ENCODE measurements at places on chromosomes 2 and 18. TPM values are rescaled to one million over a fixed set of nuclear protein-coding genes. Genes with fewer than 3 reads are reported as not detected.

DNA sequence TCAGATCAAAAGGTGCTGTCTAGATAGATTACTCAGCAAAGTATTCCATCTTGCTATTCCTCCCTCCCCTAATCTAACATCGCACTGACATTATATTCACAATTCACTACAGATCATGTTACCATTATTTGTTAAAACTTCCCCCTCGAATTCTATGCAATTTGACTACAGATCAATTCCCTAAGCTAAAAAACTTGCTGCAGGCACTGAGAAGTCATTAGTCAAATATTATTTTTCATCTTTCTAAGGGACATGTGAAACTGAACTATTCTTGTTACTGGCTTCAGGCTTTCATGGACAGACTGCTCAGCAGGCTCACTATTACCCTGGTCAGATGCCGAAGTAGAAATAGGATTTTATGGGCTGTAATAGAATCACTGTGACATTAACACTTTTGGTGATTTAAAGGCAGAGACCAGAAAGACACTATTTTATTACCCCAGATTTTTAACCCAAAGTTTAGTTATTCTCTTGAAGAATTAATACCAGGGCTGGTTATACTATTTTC, 15.1 kb downstream of the MYL1 start:
- H3K27me3 ChIP-seq: no peaks in the 10 kb centered on the region
- H3K4me3 ChIP-seq: no peak overlapping the region
- no peak for DNase-seq
- no peaks in the 10 kb centered on the region for H3K36me3 ChIP-seq

DNA sequence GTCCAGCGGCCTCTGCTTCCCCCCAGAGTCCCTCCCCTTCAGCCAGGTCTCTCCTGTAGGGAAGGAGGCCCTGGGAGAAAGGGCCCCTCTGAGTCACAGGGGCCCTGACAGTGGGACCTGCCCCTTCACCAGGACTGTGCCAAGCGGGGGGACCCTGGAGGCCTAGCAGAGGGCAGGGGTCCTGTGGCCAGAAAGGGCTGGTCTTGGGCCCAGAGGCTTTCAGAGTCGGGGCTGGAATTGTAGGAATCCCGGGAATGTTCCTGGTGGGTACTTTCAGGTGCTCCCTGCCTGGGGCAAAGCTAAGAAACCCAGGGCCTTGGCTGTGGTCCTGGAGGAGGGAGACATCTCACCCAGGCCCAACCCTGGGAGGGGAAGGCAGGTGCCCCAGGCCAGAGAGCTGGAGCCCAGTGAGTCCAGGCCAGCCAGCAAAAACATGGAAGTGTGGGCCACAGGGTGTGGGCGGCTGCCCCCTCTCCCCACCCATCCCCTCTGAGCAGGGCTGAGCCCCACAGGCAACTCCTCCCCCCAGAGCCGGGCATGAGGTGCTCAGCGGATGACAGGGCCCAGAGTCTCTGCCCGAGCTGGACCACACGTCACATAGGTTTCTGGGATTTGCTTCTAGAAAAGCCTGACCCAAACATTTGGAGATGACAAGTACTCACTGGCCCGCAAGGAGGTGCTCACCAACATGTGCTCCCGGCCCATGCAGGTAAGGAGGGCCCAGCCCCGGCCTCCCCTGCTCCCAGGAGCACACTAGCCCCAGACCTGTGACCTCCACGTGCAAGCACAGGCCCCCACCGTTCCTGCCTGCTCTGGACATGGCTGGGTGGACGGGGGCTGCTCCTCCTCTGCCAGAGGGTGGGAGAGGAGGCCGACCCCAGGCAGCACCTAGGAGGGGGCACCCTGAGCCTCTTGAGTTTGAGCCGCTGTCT, 48.2 kb upstream of the ALPP start:
- no peak overlapping the region for H3K4me3 ChIP-seq
- no peaks in the 10 kb centered on the region for H3K27me3 ChIP-seq
- H3K4me1 ChIP-seq: no peaks in the 10 kb centered on the region
- no peaks in the 10 kb centered on the region for H3K36me3 ChIP-seq

DNA sequence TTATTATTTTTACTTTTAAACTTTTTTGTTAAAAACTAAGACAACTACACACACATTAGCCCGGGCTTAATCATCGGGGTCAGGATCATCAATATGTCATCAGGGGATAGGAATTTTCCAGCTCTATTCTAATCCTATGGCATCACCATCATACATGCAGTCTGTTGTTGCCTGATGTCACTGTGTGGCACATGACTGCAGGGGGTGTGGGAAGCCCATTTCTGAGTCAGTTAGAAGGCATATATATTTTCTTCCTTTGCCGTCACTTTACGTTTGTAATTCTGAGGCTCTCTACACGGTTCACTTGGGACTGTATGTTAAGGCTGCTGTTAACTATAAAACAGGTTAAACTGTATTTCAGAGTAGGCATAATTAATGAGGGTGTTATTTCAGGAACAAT, 144.4 kb upstream of the ITGA6 start:
- no peaks in the 10 kb centered on the region for H3K36me3 ChIP-seq
- H3K27ac ChIP-seq: no peak overlapping the region
- H3K4me3 ChIP-seq: no peak overlapping the region
- peaks cover under 1% of the 10 kb centered on the region for H3K4me1 ChIP-seq

GRCh38 chr2:71689393-71689792, 236.0 kb downstream of the DYSF start:
- H3K4me3 ChIP-seq: no peak overlapping the region
- DNase-seq: no peak
- no peaks in the 10 kb centered on the region for H3K36me3 ChIP-seq
- H3K27me3 ChIP-seq: no peaks in the 10 kb centered on the region
- H3K27ac ChIP-seq: no peak overlapping the region

- no peak for DNase-seq
- H3K4me3 ChIP-seq: no peak overlapping the region
- no peaks in the 10 kb centered on the region for H3K27me3 ChIP-seq
- H3K4me1 ChIP-seq: no peaks in the 10 kb centered on the region
Measured at GRCh38 chr18:29071869-29072268, 894.9 kb upstream of the CDH2 start.

GRCh38 chr2:172435606-172435911, 8.2 kb downstream of the ITGA6 start:
- no peak overlapping the region for H3K27ac ChIP-seq
- no peaks in the 10 kb centered on the region for H3K4me1 ChIP-seq
- H3K27me3 ChIP-seq: no peaks in the 10 kb centered on the region
- H3K36me3 ChIP-seq: no peaks in the 10 kb centered on the region
- DNase-seq: no peak
- H3K4me3 ChIP-seq: no peak overlapping the region

GRCh38 chr2:190216829-190217228, 102.8 kb downstream of the HIBCH start:
- no peak overlapping the region for H3K4me3 ChIP-seq
- peak; percentile 66 for DNase-seq
- H3K27ac ChIP-seq: no peak overlapping the region
- peaks cover 9% of the 10 kb centered on the region for H3K4me1 ChIP-seq

DNA sequence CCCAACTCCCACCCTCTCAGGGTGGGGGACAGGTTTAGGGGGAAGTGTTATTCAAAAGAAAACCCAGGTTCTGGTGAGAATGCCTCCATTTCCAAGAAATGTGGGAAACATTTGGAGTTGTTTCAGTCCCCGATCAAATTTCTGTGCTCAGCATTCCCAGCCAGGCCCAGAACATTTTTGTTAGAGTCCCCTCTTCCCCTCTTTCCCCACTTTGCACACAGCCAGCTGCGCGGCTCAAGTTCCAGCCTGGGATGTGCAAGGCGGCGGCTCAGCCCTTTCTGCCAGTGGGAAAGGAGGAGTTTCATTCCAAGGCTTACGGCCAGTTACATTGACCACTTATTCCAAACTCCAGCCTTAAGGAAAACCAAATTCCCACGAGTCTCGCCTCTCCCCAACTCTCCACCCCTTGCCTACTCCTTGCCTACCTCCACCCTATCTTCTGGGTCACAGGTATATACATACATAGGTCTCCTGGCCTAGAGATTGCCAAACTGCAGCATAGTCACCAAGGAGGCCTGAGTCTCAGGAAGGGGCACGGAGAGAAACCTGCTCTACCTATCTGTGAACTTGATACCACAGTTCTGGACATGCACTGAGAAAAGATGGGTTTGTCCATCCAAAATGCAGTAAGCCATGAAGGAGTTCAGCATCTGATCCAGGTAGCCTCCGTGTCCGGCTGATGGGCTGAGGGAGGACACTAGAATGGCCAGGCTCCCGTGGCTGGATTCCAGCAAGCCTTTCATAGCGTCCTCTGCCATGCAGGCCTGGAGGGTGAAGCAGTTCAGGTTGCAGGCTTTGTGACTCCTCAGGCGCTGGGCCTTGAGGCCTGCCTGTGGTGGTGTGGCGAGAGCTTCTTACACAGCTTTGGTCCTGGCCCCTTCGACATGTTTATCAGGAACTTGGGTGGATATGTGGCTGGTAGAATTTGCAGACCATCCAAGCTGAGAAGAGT, 154.5 kb downstream of the ZFP36L2 start:
- DNase-seq: peak; percentile 79
- H3K4me1 ChIP-seq: no peaks in the 10 kb centered on the region
- H3K27me3 ChIP-seq: no peaks in the 10 kb centered on the region

DNA sequence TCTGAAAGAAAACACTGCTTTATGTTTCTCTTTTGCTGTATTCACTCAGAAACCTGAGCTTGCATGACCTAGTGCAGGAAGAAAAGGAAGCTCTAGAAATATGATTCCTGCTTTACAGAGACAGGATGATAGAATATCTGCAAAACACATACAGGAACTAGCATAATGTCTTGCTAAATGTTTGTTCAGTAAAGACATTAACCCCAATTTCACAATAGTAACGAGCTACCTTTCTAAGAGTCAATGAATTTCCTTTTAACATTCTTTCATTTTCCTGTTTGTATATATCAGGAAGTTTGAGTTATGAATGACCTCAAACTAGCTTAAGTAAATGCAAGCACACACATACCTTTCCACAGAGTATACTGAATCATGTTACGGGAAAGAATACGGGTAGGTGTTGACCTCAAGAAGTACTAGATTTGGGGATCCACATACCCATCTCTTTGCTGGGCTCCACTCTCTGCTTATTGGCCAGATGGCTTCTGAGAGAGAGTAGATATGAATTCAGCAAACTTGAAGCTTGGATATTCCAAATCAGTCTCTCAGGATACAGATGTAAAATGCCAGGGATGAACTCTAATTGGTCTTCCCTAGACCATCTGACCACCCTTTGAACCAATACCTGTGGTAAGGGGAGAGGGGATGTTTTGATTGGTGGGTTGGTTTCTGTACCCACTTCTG, 18.2 kb upstream of the ACSL3 start:
- no peak overlapping the region for H3K27ac ChIP-seq
- peaks cover 1% of the 10 kb centered on the region for H3K4me1 ChIP-seq
- H3K4me3 ChIP-seq: no peak overlapping the region
- H3K36me3 ChIP-seq: no peaks in the 10 kb centered on the region
- DNase-seq: no peak
- no peaks in the 10 kb centered on the region for H3K27me3 ChIP-seq

DNA sequence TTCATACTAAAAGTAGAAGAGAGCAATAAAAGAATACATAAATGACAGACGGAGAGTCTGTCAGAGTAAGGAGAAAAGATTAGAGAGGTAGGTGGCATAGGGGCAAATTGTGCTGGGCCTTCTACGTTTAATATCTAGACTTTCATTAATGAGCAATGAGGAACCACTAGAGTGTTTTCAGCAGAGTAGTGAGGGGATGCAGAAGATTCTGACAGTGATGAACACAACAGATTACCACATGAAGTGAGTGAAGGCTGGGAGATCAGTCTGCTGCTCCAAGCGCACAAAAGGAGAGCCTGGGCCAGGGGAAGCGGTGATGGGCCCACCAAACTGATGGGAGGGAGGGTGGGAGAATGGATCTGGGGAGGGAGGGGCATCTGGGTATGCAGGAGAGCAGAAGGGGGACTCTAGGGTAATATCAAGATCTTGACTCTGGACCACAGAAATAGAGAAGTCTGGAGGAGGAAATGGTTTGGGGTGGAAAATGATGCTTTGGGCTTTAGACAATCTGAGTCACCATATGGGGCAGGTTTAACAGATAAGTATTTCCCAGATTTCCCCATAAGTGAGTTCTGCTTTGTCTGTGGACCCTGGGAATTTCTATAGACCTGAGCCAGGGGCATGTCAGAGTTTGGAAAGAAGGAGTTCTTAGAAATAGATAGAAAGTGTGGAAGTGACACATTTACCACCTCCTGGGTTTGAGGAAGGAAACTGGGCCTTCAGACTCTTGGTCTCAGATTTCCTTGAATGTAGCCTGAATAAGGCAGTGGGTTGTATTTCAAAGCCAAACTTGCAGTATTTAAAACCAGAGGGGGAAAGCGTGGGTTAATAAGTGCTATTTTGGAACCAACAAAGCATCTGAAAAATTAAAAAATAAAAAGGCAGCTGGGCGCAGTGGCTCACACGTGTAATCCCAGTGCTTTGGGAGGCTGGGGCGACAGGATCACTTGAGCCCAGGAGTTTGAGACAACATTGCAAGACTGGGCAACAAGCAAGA, 15.0 kb upstream of the IL1A start:
- no peak overlapping the region for H3K4me3 ChIP-seq
- DNase-seq: no peak
- H3K27me3 ChIP-seq: no peaks in the 10 kb centered on the region
- no peaks in the 10 kb centered on the region for H3K4me1 ChIP-seq

DNA sequence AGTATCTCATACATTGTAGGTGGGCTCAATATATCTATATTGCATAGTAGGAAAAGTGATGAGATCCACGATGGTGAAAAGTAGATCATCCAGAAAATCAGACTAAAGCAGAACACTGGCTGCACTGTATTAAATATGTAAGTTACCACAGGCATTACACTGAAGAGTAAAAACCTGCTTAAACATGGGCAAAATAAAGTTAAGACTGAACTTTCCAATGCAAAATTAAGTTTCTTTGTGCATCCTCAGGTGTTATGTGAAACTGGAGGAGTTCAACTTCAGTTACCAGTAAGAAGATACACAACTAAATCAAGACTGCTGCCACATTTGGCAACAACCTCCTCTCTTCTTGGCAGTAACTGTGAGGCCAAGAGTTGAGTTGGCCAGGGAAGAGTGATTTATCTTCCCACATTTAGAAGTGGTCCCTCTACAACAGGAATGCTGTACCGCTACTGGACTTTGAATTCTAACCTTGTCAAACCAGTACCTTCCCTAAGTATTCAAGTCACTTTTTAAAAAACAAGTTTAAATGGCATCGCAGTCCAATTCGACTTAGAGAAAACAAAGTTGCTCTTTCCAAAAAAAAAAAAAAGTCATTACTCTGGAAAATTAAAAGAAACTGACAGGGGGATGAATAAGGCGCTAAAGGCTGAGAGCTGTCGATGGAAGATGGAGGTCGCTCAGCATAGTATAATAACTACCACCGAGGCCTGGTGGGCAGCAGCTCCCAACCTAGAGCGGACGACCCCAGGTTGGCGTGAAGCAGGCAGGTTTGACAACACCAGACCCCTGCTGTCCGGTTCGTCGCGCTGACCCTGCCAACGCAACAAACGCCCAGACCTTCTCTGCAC, 1.1 kb downstream of the MAP4K3 start:
- H3K36me3 ChIP-seq: no peaks in the 10 kb centered on the region
- H3K4me3 ChIP-seq: peak overlapping the region; percentile 96
- H3K27me3 ChIP-seq: no peaks in the 10 kb centered on the region

DOK6 gene
- total RNA-seq: 6.3 TPM

LDLRAD4 gene
- 61.9 TPM for total RNA-seq

B3GNT2 gene
- 26.0 TPM for total RNA-seq

GATA6 gene
- 41.5 TPM for total RNA-seq

CTLA4 gene
- total RNA-seq: 1.8 TPM

KCNE4 gene
- total RNA-seq: 10.9 TPM

CDH20 gene
- total RNA-seq: not detected

SLC23A3 gene
- 7.3 TPM for total RNA-seq

MOGAT1 gene
- not detected for total RNA-seq

CDH7 gene
- total RNA-seq: 0.19 TPM

Measured in aorta (tissue), 5 donors.